ENCODE measurements at places on chromosomes 1 and 21. TPM values are rescaled to one million over a fixed set of nuclear protein-coding genes. Genes with fewer than 3 reads are reported as not detected.

The ASCL5 gene
- total RNA-seq: not detected

The HES3 gene
- not detected for total RNA-seq

The TMEM201 gene
- total RNA-seq: 2.0 TPM

The C1orf141 gene
- total RNA-seq: not detected

The TRIM45 gene
- 1.5 TPM for total RNA-seq

The CD101 gene
- total RNA-seq: 0.44 TPM

The HENMT1 gene
- 1.6 TPM for total RNA-seq

The LCE1D gene
- total RNA-seq: not detected

The B3GALT2 gene
- 3.7 TPM for total RNA-seq

The MAP3K21 gene
- total RNA-seq: 0.44 TPM

The SHE gene
- total RNA-seq: 91.7 TPM

The LIPI gene
- not detected for total RNA-seq

The DDAH1 gene
- total RNA-seq: 31.8 TPM

The PRAMEF15 gene
- total RNA-seq: not detected

The CNR2 gene
- not detected for total RNA-seq

The TRIM17 gene
- not detected for total RNA-seq

The OPTC gene
- not detected for total RNA-seq

The TEX38 gene
- total RNA-seq: under 0.01 TPM

The PRMT6 gene
- total RNA-seq: 13.7 TPM

The TMEM269 gene
- not detected for total RNA-seq

The NLRP3 gene
- total RNA-seq: under 0.01 TPM

Data from lung microvascular endothelial cell (primary cell).